ENCODE measurements at places on chromosomes 11 and 22.

DNA sequence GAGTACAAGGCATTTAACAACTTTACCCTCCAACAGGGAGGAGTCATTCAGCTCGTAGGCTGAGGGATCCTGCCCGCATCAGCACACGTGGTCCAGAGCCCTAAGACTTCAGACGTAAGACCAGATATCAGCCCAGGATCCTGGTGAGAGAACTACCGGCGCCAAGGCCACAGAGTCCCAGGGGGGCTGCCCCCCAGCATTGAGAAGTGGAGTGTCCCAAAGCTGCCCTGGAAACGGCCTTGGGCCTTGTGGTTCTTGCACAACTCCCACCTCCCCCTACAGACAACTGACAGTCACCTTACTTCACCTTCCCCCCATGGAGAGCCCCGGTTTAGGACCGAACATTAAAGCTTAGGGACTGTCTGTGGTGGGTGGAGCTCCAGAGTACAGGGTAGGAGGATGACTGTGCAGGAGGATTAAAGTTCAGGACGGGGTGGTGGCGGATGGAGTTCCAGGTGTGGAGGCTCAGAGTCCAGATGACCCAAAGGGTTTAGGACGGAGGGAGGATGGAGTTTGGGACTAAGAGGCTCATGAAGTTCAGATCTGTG is 1.0 kb downstream of the C11orf91 start:
- DNase-seq = no peak

DNA sequence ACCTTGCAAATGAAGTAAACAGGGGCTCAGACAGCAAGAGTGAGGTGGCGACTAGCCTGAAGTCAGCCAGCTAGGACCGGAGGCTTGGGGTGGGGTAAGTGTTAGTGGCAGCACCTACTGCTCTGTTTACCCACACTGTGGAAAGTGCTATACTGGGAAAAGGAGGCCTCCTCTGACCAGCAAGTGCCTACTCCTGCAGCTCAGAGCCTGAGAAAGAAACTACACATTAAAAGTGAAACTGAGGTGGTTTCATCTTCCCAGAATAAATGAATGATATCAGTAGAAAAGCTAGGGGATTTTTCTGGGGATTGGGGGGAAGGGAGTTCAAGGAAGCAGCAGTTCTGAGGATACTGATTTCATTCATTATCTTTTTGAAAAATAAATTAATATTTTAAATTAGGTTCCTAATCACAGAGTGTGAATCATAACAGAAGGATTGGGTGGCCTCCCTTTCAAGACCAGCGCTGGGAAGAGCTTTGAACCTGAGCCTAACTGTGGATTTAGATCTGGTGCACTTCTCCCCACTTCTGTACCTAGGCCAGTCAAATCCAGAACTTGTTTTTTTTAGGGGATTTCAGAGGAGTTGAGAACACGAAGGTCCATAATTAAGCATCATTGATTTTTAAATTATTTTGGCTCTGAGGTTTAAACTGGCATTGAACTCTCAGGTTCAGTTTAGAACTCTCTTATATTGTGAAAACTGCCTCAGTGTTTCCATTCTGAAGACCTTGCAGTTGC is 48.1 kb upstream of the GRAMD1B start:
- no peak for DNase-seq

GRCh38 chr22:50339945-50340879 is 2.9 kb upstream of the PPP6R2 start:
- peak; percentile 15 for DNase-seq

DNA sequence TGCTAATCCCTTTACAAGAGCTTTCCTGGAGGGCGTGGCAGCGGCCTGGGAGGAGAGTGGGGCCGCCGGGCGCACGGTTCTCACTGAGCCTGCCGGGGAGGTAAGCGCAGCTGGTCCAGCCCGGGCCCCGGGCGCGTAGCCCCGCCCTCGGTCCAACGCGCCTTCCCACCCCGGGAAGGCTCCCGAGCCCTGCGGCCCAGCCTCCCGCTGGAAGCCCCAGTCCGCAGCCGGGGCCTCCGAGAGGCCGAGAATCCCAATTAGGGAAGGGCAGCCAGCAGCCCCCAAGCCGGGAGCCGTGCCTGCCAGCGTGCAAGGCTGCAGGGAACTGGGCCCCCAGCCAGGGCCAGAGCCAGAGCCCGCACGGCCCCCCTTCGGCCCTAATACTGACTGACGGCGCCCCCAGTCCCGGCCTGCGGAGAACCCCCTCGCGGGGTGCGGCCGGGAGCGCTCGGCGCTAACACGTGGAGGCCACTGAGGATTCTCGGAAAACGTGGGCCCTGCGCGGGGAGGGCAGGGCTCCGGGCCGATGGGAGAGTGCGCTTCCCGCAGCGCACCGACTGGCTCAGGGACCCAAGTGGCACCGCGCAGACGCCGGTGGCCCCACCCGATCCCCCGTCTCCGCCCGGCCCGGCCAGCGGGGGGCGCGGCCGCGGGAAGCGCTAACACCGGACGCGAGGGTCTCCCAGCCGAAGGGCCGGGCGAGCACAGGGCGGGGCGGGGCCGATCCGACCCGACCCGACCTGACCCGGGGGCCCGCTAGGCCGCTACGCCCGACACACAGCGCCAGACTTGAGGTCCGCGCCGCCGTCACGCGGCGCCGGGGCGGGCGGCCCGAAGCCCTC is 5.7 kb downstream of the ZFTA start:
- no peak for DNase-seq

GRCh38 chr11:14443638-14444037 is 56.0 kb downstream of the COPB1 start:
- DNase-seq = peak; percentile 76

GRCh38 chr11:111982019-111982464 is 43.2 kb upstream of the DLAT start:
- DNase-seq = peak; percentile 32

GRCh38 chr11:24421766-24422165 is 75.1 kb upstream of the LUZP2 start:
- peak; percentile 35 for DNase-seq

DNA sequence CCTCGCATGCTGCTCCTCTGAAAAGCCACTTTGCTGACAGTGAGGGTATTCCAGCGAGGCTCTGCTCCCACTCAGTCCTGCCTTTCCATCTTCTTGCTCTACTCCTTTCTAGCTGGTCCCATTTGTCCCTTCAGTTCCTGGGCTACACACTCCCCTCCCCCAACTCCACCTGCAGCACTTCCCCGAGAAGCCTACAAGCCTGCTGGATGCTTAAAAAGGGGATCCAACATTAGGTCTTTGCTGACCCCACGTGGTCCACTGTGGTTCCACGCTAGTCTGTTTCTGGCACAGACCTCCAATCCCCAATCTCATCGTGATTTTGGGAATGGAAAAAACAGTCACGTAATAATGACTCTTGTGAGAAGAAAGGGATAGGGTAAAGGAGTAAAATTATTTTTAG is 121.6 kb upstream of the SNX19 start:
- DNase-seq = no peak

GRCh38 chr11:35227576-35228327 is 88.8 kb downstream of the CD44 start:
- DNase-seq = peak; percentile 31

Data from fibroblast of skin of right biceps (primary cell).